ENCODE measurements at places on chromosomes 4 and X.

DNA sequence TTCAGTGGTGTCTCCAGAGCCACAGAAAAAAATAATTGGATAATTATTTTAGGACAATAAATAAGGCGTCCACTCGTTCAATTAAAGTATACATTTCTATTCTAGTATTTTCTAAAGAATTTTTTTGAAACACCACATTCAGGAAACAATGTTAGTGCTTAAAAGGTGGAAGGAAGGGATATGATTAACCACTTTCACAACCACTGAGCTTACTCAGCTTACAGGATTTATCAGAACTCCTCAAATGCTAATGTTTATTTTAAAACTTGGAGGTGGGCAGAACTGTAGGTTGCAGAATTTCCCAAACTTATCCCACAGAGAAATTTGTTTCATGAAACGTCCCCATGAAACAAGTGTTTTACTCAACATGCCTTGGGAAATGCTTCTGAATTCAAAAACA lies 54.3 kb upstream of the MAGEB2 start:
- no peak for DNase-seq

GRCh38 chr4:96407738-96408463 lies 568.0 kb downstream of the PDHA2 start:
- DNase-seq = no peak

DNA sequence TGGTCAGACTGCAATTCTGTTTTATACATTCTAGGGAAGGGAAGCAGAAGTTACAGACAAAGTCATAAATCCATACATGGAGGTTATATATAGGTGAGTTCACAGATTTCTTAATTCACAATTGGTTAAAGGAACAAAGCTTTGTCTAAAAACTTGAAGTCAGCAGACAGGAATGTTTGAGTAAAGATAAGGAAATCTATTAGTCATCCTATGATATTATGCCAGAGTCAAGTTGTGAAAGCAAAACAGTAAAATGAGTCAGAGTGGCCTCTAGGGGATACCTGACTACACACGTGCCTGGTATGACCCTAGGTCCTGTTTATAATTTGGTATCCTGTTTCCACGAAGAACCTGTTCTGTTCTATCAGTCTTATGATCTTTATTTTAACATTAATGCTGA lies 31.5 kb downstream of the ACTRT1 start:
- DNase-seq = no peak

DNA sequence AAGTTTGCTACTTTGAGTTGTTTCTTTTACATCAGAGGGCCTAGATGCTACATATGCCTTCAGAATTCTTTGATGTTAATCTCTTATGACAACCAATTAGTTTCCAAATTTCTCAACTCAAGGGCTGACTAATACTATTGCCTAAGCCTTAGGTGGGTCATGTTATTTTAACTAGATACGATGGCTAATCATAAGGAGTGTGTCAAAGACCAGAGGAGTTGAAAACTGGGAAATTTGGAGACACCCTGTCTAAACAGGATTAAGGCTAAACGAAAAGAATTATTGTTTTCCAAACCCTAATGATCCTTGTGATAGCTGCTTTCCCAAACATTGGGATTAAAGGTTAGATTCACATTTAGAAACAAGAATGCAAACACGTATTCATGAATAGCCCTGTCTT lies 228.5 kb downstream of the PCDH7 start:
- no peak for DNase-seq

DNA sequence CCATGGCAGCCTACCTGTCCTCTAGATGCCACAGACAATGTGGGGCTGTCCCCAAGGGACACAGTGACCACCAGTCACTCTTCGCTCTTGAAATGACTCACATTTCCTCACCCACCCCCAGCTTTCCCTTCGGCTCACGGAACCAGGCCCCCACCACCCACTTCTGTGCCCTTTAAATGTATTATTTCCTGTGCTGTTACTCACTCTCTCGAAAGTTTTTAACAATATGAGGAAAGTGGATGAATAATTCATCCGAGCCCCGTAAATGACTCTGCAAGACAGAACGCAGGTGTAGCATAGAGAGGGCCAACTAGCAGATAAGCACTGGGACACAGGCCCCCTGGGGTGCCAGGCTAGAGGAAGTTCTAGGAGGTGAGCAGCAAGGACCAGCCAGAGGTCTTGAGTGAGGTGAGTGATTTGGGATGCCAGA lies 179.5 kb upstream of the TBL1X start:
- DNase-seq = no peak

- no peak for DNase-seq
These were observed 15.6 kb upstream of the BBS12 start for GRCh38 chr4:122716825-122717448.

DNA sequence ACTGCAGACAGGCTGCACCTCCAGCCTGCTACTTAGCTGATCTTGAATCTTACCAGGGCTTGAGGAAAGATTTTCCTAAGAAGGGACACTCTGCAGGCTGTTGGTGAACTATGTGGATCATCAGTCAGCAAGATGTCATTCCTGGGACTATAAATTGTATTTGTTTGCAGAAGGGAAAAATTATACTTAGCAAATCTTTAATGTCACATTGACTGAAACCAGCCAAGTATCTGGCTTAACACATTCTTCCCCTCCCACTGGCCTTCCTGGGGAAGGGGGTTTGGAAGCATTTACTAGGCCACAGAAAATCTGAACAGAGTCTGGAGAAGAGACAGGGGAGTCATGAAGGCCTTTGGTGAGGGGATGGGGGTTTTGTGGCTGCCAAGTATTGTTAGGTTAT lies 156.7 kb upstream of the EOLA2 start:
- DNase-seq = no peak

- DNase-seq = no peak
These were observed 463.9 kb upstream of the PCDH7 start for GRCh38 chr4:30256116-30256832.

DNA sequence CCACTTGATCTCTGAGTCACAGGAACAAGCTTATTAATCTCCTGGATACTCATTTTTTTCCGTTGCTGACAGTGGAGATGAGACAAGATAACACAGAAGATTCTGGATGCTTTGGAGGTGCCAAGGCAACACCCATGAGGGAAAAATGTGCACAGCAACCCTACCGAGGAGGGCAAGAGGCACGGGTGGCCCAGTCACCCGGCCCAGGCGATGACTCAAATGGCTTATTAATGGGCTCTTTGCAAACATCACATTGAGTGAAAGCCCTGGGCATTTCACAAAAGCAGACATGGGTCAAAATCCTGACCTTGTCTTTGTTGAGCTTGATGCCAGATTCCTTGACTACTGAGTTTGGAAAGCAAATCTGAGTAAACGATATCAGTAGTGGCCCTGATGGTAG lies 315.1 kb downstream of the STK32B start:
- no peak for DNase-seq

GRCh38 chrX:110215411-110215810 lies 102.5 kb downstream of the AMMECR1 start:
- no peak for DNase-seq

DNA sequence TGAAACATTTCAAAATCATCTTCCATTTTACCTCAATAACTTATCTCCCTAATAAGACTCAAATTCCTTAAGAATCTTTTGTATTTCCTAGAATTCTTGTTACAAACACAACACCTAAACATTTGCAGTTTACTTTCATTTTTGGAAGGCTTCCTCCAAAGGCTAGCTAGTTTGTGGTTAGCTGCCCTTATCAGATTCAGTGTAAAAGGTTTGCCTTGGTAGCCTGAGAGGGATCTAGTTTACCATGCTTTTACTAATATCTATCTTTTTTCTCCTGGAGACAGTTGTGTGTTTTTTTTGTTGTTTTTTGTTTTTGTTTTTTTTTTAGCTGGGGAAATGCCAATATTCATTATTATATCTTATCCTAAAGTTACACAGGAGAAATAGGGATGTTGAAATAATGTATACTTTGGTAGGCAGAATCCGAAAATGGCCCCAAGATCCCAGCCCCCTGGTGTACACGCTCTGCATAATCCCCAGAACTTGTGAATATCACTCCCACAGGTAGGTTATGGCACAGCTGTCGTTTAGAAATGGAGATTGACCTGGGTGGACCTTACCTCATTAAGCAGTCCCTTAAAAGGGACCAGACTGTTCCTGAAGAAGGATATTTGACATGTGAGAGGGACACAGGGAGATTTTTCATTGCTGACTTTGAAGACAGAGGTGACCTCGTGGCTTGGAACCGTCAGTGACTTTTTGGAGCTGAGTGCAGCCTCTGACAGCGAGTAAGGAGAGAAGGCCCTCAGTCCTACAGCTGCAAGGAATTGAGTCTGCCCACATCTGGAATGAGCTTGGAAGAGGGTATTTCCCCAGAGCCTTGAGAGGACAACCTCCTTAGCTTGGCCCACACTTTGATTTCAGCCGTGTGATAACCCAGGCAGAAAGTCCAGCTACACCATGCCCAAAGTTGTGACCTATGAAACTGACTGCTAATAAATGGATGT lies 33.4 kb downstream of the SEPTIN11 start:
- no peak for DNase-seq

- DNase-seq = no peak
These were observed 41.3 kb upstream of the MAGED1 start for GRCh38 chrX:51852096-51852495.

GRCh38 chr4:3246458-3247398 lies 2.2 kb upstream of the MSANTD1 start:
- DNase-seq = no peak

DNA sequence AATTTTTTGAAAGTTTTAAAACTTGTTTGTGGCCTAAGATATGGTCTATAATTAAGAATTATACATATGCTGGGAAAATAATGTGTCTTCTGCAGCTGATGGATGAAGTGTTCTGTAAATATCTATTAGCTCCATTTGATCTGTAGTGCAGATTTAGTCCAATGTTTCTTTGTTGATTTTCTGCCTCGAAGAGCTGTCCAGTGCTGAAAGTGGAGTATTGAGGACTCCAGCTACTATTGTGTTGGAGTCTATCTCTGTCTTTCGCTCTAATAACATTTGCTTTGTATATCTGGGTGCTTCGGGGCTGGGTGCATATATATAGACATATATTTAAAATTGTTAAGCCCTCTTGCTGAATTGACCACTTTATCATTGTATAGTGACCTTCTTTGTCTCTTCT lies 2127.3 kb downstream of the PCDH7 start:
- DNase-seq = no peak

- DNase-seq = no peak
These were observed 2.7 kb downstream of the TKTL1 start for GRCh38 chrX:154298312-154298711.

GRCh38 chrX:46310815-46311497 lies 234.3 kb downstream of the ZNF674 start:
- DNase-seq = no peak

DNA sequence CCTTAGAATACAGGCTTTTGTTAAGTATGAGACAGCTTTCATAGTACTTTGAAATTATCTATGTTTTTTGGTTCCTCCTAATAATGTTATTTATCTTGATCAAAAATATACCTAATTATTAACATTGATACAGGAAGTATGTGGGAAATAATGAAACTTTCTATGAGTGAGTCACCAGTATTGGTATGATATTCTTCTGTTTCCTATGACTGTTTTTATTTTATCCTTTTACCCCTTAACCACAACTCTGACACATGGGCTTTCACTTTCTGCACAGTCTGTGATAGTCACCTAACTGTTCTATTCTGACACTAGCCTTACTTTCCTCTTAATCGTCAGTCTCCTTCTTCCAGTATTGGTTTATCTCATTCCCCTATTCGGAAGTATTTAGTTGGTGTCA lies 4.7 kb downstream of the THAP9 start:
- DNase-seq = peak; percentile 40
